ENCODE measurements at places on chromosomes 1 and 21.
A peak's percentile ranks its signal among the peaks of the same experiment; 100 is the strongest.

DNA sequence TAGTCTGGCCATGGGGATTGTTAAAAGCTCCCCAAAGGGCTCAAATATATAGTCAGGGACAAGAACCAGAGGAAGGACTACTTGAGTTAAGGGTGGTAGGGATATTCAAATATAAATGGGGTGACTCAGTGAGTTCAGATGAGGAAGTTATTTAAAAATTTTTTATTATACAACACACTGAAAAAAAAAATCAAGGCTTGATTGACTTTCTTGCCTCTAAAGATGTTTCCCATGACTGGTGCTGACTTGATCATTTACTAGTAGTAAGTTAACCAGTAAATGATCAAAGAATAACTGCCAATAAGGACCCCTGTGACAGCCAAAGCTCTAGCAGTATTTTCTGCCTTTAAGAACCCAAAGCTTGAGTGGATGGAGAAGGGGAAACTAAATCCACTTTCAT is 357.6 kb upstream of the NR5A2 start:
- DNase-seq, result no peak

GRCh38 chr1:230141021-230141648 is 74.1 kb downstream of the GALNT2 start:
- DNase-seq, result no peak

DNA sequence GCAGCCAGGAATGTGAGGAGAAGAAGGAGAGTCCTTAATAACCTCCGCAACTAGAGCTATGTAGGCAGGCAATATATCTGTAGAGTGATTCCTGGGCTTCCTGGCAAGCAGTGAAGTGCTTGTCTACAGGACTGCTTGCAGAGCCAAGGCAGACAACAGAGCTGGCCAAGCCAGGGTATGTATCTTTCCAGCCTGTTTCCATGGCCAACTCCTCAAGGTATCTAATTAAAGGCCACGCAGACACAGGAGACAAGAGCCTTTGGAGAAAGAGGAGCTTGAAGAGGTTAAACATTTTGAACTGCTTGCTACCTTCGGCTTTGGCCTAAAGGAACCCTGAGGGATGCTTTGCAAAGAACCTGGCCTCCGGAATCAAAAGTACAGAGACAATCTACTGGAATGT is 137.4 kb downstream of the PIGK start:
- no peak for DNase-seq

- DNase-seq, result no peak
Observed at GRCh38 chr1:61182480-61182879, 100.1 kb downstream of the NFIA start.

DNA sequence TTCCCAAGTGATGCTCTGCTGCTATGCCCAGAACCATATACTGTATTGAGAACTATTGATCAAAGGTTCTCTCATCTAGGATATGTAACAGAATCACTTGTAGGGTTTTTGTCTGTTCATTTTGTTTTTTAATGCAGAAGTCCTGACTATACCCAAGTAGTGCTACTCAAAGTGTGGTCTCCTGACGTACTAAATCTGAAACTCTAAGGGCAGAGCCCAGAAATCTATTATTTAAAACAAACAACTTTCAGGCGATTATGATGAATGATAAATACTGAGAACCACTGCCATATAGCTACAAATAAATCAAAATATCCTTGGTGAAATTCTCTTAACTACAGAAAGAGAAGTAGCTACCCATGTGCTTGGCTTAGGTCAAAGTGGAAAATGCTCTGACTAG is 10.1 kb downstream of the ZZZ3 start:
- no peak for DNase-seq

DNA sequence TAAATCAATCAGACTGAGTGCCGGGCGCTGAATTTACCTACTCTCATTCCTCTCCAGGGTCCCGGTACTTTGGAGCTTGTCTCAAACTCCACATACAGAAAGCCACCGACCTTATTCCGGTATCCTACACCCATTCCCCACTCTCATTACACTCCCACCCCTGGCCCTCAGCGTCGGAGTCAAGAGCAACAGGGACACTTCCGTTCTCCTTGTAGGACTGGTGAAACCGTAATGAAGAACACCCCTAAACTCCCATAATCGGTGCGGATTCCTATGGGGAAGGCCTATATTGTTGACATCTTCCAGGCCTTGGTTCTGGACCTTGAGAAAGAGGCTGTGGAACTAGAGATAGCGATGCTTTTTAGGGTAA is 798 bp downstream of the ZBED6 start:
- DNase-seq, result peak; percentile 63

GRCh38 chr21:25188677-25189079 is 418.6 kb downstream of the MRPL39 start:
- DNase-seq, result no peak

DNA sequence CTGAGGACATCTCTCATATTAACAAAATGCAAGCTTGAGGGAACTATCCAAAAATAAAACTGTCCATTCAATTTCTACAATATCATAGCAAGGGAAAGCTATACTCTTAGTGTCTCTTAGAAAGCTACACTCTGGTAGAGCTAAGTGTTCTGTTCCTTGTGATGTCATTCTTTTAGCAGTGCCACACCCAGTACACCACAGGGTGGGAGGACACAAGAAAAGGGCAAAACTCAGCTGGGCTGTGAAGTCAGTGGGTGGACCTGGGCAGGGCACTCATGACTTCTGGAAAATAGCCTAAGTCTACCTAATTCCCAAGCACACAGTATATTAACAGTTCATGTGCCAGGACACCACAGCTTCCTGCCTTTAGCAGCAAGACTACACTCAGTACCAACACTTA is 42.2 kb upstream of the TNFSF4 start:
- DNase-seq, result no peak

GRCh38 chr1:238596703-238597102 is 706.0 kb upstream of the ZP4 start:
- no peak for DNase-seq

DNA sequence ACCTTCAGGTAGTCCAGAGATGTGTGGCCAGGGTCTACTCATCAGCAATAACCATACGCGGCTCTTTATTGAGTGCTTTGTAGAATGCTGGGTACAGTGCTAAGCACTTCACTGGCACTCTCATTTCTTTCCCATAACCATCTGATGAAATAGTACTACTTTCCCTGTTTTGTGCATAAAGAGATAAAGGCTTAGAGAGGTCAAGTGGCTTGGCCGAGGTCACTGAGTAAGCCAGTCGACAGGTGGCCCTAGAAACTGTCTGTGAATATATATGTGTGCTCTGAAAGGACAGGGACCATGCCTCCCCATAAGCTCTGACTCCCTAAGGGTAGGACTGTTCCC is 52.8 kb downstream of the NENF start:
- DNase-seq, result no peak

GRCh38 chr1:2382621-2383361 is 8.6 kb downstream of the MORN1 start:
- DNase-seq, result no peak

- no peak for DNase-seq
Observed at GRCh38 chr1:195663549-195664280, 944.5 kb downstream of the KCNT2 start.

- no peak for DNase-seq
Observed at GRCh38 chr1:244974106-244974505, 109.8 kb upstream of the HNRNPU start.

DNA sequence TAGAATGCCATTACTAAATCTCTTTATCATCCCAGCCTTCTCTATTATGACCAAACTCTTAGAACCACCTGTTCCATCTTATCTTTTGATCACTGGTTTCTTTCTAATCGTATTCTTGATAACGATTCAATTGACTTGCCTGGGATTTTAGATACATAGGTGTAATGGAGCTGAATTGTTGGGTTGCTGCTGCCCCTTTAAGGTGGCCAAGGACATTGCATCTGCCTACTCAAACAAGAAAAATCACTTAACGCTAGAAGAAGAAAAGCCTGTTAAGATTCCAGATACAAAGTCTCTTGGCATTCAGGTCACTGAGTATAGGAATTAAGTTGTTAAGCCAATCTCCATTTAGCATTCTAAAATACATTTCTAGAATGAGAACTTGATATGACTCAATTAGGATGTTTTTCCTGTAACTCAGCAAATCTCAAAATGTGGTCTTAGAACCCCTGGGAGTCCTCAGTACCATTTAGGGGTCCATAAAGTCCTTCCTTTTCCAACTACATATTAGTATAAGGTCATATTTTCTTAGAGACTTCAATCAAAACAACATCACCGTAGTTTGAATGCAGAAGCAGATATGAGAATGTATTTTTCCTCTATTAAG is 12.4 kb downstream of the NEXN start:
- DNase-seq, result peak; percentile 68

DNA sequence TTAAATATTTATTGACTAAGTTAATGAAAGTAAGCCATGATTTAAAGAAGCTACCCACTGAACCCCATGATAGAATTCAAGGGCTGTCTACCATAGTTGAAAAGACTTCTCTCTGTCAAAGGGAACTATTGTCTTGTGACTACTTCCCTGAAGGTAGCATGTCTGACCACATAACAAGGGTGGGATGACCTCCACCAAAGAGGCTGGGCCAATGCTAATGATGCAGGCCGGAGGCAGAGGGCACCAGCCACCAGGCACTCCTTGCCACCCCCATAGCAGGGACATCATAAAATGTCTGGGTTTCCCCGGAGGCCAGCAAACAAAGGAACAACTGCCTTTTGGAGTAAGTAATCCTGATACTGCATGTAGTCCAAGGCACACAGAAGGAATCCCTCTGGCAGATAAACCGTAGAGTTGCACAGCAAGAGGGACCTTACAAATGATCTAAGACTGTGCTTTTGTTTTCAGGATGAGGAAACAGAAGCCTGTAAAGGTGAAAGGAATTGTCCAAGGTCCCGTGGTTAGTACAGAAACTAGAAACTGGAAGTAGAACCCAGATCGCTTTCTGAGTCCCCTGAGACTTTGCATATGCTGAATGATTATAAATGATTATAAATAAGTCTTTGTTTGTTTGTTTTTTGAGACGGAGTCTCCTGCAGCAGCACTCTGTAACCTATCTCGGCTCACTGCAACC is 33.5 kb upstream of the ITPKB start:
- no peak for DNase-seq

GRCh38 chr1:117166076-117166475 is 44.5 kb upstream of the TRIM45 start:
- DNase-seq, result no peak

- no peak for DNase-seq
Observed at GRCh38 chr1:29234471-29234870, 1.9 kb upstream of the PTPRU start.

- no peak for DNase-seq
Observed at GRCh38 chr1:117942293-117942692, 12.8 kb downstream of the WDR3 start.

DNA sequence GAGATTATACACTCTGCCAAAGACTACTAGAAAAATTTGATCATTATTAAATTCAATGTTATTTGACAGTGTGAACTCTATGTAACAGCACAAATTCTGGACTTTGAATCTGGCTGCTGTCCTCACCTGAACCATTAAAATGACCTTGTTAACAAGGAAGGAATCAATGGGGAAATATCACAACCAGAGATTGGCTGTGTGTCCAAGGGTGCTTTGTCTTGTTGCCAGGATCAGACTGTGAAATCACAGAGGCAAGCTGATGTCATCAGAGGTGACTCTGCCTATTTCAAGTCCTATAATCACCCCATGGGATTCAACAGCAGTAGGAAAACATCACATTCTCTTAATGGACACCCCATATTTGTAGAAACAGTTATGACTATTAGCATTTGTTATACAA is 46.8 kb downstream of the ADAMTS5 start:
- no peak for DNase-seq

GRCh38 chr1:55938376-55938850 is 641.0 kb downstream of the PLPP3 start:
- no peak for DNase-seq

DNA sequence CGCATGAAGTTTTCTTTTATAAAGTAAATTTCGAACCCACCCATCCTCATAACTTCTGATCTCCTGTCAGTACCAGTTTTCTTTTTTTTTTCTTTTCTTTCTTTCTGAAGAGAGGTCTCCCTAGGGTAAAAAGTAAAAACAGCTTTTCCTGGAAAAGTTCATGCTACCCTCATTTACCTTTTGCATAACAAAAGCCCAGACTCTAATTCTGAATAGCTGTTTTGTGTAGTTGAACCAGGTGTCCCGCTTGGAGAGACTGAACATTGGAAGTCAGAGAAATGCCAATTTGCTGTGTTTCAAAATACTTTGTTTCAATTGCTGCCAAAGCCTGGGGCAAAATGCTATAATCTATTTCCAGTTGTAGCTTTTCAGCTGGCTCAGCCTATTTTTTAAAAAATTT is 113.7 kb upstream of the RUNX1 start:
- no peak for DNase-seq

GRCh38 chr1:91771717-91772116 is 114.2 kb downstream of the TGFBR3 start:
- DNase-seq, result no peak

DNA sequence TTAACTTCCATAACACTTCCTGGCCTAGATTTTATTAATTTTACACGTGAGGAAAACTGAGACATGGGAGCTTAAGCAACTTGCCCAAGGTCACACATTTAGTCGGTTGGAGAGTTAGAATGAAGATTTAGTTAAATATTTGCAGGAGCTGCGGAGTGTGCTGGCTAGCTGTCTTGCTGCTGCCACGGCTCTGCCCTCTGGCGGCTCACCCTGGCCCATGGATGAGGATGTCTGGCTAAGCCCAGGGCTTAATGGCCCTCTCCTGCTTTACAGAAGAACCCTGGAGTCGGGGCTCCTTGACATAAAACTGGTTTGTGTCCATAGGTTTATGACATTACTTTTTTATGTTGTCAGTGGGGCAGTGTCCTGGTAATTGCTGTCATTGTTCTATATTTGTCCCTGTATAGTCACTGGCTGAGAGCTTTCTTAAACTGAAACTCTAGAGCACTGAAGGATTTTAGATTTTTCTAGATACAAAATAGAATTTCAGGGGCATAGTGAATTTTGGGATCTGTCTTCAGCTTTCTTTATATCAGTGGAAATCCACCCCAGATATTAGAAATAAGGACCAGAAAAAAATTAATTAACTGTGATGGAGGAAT is 88.9 kb upstream of the WLS start:
- DNase-seq, result no peak

DNA sequence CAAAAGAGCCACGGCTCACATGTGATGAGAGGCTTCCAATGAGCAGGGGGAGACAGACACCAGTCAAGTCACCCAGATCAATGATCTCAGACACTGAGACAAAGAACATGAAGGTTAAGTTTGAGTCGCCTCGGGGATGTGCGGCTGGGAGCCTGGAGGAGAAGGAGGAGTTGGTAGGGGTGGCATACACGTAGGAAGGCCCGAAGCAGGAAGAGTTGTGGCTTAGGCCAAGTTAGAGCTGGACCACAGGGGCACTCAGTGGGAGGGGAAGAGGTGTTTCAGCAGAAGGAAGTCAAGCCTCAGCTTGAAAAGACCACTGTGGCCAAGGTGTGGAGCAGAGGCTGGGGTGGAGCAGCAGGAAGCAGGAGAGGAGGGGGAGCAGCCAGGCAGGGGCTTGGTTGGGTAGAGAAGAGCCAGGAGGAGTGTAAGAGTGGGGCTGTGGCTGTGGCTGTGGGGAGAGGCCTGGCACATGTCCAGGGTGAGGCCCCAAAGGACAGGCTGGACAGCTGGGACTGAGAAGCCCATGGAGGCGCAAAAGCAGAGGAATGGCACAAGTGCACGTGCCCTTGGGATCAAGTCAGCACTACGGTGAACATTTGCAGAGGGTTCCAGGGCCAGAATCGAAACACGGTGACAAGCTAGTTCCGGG is 27.6 kb downstream of the CTNNBIP1 start:
- no peak for DNase-seq

- DNase-seq, result no peak
Observed at GRCh38 chr1:32967888-32968568, 3.4 kb upstream of the RNF19B start.

- DNase-seq, result peak; percentile 48
Observed at GRCh38 chr1:116435806-116436610, 63.0 kb downstream of the ATP1A1 start.

- no peak for DNase-seq
Observed at GRCh38 chr1:147786536-147786935, 26.1 kb upstream of the GJA5 start.
